ENCODE measurements at places on chromosomes 7 and 10. TPM values are rescaled to one million over a fixed set of nuclear protein-coding genes. Genes with fewer than 3 reads are reported as not detected.
A peak's percentile ranks its signal among the peaks of the same experiment; 100 is the strongest.

GRCh38 chr10:43739161-43739560 is 90.5 kb upstream of the ZNF32 start:
- H3K36me3 ChIP-seq, result no peaks in the 10 kb centered on the region
- ATAC-seq, result no peak
- no peak overlapping the region for H3K27ac ChIP-seq
- H3K4me1 ChIP-seq, result no peaks in the 10 kb centered on the region
- no peaks in the 10 kb centered on the region for H3K27me3 ChIP-seq

DNA sequence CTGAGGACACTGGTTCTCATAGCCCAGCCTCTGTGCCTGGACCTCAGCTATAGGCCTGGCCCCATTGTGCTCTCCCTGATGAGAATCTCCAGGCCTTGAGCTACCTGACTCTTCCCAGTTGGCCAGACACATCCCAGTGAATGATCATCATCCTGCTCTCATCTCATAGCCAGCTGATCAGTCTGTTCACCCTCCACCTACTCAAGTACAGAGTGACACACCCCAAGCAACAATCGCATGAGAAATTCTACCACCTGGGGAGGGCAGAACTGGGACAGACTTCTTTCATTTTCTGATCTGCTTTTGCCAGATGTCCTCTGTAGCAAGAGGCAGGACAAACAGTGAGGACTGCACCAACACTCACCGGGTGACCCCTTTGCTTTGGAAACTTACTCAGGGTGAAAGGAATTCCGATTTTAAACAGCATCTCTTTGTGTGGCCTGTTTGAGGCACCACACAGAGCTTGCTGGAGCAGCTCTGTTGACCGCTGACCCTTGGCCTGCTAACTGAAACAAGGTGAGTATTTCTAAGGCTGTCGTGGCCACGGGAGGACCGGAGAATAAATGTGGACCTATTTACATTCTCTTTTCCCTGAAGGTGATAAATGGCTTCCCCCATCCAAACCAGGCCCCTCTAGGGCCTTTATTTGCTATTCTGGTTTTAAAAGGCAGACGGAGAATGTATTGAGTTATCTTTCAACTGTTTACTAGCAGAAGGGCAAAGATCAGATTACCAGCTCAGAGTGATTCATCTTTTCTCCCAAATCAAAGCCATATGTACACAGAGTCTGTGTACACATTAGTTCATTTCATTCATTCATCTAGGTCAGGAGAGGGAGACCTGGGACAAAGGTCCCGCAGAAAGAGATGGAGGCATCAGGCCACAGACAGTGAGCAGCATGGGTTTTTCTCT is 181.4 kb upstream of the TNS3 start:
- ATAC-seq, result peak; percentile 37
- H3K36me3 ChIP-seq, result no peaks in the 10 kb centered on the region
- H3K4me3 ChIP-seq, result no peak overlapping the region
- no peaks in the 10 kb centered on the region for H3K27me3 ChIP-seq
- H3K27ac ChIP-seq, result peak overlapping the region; percentile 66

GRCh38 chr10:43648398-43649184 is at the start of gene ZNF32:
ZNF32 (minus strand) TSS chr10:43648881; CDS start chr10:43646133, 2,748 bp downstream.
- H3K4me3 ChIP-seq, result peak within 1 kb of the TSS; percentile 86
- H3K4me1 ChIP-seq, result no peaks in the 10 kb centered on the region
- H3K27me3 ChIP-seq, result peaks cover 8% of the 10 kb centered on the region

DNA sequence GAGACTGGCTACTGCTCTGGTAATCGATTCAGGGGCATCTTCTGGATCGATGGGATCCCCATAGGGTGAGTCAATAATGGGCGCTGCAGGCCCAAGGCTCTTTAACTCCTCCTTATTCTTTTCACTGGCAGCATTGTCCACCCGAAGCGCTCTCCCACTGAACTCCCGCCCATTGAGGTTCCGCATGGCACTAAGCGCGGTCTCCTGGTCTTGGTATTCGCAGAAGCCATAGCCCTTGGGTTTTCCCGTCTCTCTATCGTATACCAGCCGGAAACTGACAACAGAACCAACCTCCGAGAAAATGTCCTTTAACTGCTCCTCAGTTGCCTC is 285 bp downstream of the CSTF2T start:
- H3K4me1 ChIP-seq, result peaks cover 25% of the 10 kb centered on the region
- H3K4me3 ChIP-seq, result peak overlapping the region; percentile 99
- H3K27ac ChIP-seq, result peak overlapping the region; percentile 96
- peak; percentile 14 for ATAC-seq

GRCh38 chr10:31605861-31606525 is 287.0 kb downstream of the ZEB1 start:
- no peak overlapping the region for H3K4me3 ChIP-seq
- no peaks in the 10 kb centered on the region for H3K27me3 ChIP-seq
- peaks cover 48% of the 10 kb centered on the region for H3K4me1 ChIP-seq
- H3K27ac ChIP-seq, result no peak overlapping the region

DNA sequence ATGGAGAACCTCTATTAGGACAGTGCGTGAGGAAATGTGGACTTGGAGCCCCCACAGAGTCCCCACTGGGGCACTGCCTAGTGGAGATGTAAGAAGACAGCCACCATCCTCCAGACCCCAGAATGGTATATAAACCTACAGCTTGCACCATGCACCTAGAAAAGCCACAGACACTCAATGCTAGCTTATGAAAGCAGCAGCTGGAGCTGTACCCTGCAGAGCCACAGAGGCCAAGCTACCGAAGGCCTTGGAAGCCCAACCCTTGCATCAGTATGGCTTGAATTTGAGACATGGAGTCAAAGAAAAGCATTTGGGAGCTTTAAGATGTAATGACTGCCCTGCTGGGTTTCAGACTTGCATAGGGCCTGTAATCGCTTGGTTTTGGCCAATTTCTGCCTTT is 361.3 kb downstream of the ZNF248 start:
- no peaks in the 10 kb centered on the region for H3K36me3 ChIP-seq
- no peak overlapping the region for H3K4me3 ChIP-seq
- no peak for ATAC-seq
- no peaks in the 10 kb centered on the region for H3K4me1 ChIP-seq
- H3K27ac ChIP-seq, result no peak overlapping the region
- no peaks in the 10 kb centered on the region for H3K27me3 ChIP-seq

GRCh38 chr7:101114492-101114891 is 12.4 kb upstream of the SERPINE1 start:
- no peak overlapping the region for H3K27ac ChIP-seq
- no peaks in the 10 kb centered on the region for H3K27me3 ChIP-seq
- H3K36me3 ChIP-seq, result no peaks in the 10 kb centered on the region

Gene GIMAP1
- 14.3 TPM for total RNA-seq

DNA sequence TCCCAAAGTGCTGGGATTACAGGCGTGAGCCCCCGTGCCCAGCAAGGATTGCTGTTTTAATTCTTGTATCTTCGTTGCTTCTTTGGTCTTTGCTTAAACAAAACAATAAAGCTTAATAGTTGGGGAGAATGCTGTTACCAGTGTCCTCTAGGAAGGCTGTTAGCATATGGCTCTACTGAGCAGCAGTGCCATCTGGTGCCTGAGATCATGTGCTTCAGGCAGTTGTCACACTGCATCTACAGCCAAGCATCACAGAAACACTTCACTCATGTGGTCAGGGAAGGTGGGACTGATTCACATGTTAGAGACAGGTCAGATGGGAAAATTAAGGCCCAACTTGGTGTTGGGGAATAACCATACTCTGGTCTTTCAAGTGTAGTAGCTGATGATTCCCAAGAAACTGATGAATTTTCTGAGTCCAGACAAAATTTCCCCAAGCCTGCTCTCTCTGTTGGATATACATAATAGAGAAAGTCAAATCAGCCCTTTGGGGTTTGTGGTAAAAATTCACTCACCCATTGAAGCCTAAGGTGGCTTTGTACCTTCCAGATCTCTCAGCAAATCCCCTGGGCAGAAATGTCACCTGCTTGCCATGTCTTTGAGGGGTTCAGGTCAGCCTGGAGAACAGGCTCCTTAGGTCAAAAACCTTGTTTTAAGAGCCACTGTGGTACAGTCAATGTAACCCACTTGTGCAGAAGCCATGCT is 28.4 kb downstream of the UBE2D4 start:
- H3K27ac ChIP-seq, result no peak overlapping the region
- no peaks in the 10 kb centered on the region for H3K4me1 ChIP-seq
- no peak overlapping the region for H3K4me3 ChIP-seq
- no peaks in the 10 kb centered on the region for H3K27me3 ChIP-seq
- ATAC-seq, result no peak
- H3K36me3 ChIP-seq, result peaks cover 69% of the 10 kb centered on the region

DNA sequence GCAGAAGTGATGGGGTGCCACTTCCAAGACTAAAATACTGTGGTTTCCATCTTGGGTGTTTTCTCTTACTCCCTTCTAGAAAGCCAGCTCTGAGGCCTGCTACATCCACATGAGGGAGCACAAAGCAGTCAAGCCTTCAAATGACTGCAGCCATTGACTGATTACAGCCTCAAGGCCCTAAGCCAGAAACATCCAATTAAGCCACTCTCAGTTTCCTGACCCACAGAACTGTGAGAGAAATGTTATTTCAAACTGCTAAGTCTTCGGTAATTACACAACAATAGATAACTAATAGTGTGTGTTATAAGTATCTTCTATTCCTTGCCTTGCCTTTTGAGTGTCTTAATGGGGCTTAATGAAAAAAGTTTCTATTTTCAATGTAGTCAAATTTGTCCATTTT is 24.8 kb downstream of the BRAF start:
- H3K36me3 ChIP-seq, result no peaks in the 10 kb centered on the region
- no peaks in the 10 kb centered on the region for H3K4me1 ChIP-seq
- no peak overlapping the region for H3K27ac ChIP-seq

DNA sequence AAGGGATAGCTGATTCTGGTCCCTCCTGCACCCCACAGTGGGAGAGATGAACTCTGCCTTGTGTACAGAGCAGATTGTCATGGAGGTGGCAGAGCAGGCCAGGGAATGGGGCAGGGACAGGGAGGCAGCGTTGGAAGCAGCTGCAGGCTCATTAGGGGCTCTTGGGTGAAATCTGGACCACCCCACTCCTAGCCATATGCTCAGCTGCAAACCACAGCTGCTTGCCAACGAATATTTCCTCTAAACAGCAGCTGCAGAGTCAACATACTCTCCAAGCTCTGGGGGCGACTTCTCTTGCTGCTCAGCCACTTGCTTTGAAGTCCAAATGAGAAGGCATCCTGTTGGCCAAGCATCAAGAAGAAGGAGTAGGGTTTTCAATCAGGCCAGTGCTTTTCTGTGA is 302.3 kb upstream of the AUTS2 start:
- no peaks in the 10 kb centered on the region for H3K36me3 ChIP-seq
- no peaks in the 10 kb centered on the region for H3K4me1 ChIP-seq
- no peak for ATAC-seq
- no peak overlapping the region for H3K27ac ChIP-seq
- H3K4me3 ChIP-seq, result no peak overlapping the region

Gene MAGI2
- total RNA-seq, result 17.4 TPM

- no peaks in the 10 kb centered on the region for H3K36me3 ChIP-seq
- no peaks in the 10 kb centered on the region for H3K4me1 ChIP-seq
- no peak for ATAC-seq
Measured at GRCh38 chr10:62839590-62839989, 23.4 kb upstream of the EGR2 start.

DNA sequence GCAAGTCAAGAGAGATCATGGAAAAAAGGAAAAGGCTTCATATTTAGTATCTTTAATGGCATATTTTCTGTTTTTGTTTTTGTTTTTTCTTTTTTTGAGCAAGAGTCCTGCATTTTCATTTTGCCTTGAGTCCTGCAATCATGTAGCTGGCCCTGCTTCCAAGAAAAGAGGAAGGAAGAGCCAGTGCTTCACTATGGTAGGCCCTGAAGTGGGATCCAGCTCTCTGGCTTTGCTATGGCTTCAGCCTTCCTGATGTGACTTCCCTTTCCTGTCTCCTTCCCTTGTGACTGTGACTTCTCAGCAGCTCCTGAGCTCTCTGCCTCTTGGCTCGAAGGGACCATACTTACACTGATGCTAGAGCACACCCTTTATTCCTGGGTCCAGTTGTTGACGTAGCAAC is 512.3 kb downstream of the INHBA start:
- ATAC-seq, result no peak
- H3K27ac ChIP-seq, result no peak overlapping the region
- no peaks in the 10 kb centered on the region for H3K4me1 ChIP-seq
- no peaks in the 10 kb centered on the region for H3K27me3 ChIP-seq

Gene ARHGAP22
- 4.2 TPM for total RNA-seq

Gene ANKRD2
- total RNA-seq, result not detected

GRCh38 chr7:70063371-70063770 is 465.1 kb downstream of the AUTS2 start:
- H3K4me3 ChIP-seq, result no peak overlapping the region
- no peak for ATAC-seq
- H3K4me1 ChIP-seq, result no peaks in the 10 kb centered on the region
- no peaks in the 10 kb centered on the region for H3K27me3 ChIP-seq
- H3K27ac ChIP-seq, result peak overlapping the region; percentile 11

DNA sequence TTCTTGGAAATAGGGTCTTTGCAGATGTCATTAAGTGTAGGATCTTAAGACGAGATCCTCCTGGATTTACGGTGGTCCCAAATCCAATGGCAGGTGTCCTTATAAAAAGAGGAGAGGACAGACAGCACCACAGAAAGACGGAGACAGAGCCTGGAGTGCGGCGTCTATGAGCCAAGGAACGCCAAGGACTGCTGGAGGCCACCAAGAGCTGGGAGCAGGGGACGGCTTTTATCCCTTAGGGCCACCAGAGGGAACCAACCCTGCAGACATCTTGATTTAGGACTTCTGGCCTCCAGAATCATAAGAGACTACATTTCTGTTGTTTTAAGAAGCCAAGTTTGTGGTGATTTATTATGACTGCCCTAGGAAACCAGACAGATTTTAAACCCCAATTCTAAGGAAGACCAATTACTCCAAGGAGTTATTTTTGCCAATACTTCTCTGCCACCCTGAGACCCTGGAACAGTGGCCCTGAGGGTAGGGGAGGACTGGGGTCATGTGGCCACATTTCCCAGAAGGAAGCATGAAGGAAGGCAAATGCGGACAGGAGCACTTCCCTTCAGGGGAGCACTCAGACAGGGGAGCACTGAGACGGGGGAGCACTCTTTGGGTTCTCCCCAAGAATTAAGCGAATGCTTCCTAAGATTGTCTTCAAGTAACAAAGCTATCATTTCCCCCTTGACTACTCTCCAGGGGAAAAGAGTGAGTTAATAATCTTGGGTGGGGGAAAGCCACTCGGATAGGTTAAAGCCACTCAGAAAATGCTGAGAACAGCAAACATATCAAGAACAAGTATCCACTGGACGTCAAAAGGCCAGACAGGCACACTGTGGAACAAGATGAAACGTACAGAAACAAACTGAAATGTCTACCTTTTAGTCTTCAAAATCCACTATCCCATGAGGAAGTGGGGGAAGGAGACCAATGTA is 67.5 kb downstream of the CHST15 start:
- H3K27ac ChIP-seq, result peak overlapping the region; percentile 74
- no peaks in the 10 kb centered on the region for H3K27me3 ChIP-seq
- no peak overlapping the region for H3K4me3 ChIP-seq
- no peaks in the 10 kb centered on the region for H3K36me3 ChIP-seq
- no peak for ATAC-seq

Measured in gastroesophageal sphincter (tissue), 4 donors.